ENCODE measurements at places on chromosomes 1 and 21.

GRCh38 chr21:41373253-41373652 lies 11.4 kb downstream of the MX2 start:
- DNase-seq, result no peak

- no peak for DNase-seq
These were observed 35.8 kb downstream of the SLC30A7 start for GRCh38 chr1:100931716-100932115.

DNA sequence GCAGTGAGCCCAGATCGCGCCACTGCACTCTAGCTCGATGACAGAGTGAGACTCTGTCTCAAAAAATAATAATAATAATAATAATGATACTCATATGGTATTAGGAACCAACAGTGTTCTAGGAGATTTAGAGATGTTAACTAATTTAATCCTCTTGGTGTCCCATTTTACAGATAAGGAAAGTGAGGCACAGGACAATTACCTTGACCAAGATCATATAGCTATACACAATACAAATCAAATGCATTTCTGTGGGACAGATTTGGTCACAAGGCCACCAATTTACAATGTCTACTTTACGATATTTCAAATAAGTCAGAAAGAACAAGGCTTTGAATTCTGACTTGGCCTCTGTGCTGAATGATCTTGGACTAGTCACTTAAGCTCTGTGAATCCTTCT lies 2.2 kb upstream of the ZMYM4 start:
- no peak for DNase-seq

GRCh38 chr21:31299291-31300147 lies 44.5 kb downstream of the TIAM1 start:
- no peak for DNase-seq

DNA sequence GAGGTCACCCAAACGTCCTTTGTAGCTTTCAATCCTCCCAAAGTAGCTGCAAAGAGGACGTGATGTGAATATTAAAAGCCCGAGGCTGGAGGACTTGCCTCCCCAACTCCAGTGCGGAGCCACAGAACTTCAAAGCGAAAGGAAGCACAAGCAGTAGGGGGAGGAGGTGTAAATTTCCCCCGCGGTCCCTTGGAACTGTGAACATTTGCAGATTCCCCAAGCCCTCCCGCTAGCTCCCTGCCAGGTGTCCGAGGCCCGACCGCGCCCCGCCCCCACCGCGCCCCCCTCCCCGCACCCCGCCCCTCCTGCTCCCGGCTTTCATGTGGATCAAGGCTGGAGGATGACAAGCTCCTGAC lies 41.5 kb upstream of the HAO2 start:
- no peak for DNase-seq

GRCh38 chr21:44897326-44898010 lies 23.2 kb downstream of the ITGB2 start:
- no peak for DNase-seq

DNA sequence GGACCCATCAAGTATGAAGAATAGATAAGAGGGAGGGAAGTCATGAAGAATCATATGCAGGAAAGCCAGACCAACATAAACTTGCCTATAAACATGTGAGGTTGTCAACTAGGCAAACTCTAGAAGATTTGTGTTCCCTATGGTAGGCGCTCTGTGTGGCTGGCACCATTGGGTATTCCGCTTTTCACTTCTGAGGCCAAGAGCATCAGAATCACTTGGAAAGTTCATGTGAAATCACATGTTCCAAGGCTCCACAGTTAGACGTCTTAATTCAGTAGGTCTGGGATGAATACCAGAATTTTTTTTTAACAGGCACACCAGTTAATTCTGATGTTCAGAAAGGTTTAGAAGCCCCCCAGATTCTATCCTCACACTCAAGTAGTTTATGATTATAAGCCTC lies 50.5 kb upstream of the LAX1 start:
- no peak for DNase-seq

GRCh38 chr1:60936163-60936562 lies 146.2 kb upstream of the NFIA start:
- DNase-seq, result no peak

GRCh38 chr1:28751315-28752060 lies 14.7 kb downstream of the YTHDF2 start:
- DNase-seq, result no peak
